ENCODE measurements at places on chromosomes 12 and 14.

DNA sequence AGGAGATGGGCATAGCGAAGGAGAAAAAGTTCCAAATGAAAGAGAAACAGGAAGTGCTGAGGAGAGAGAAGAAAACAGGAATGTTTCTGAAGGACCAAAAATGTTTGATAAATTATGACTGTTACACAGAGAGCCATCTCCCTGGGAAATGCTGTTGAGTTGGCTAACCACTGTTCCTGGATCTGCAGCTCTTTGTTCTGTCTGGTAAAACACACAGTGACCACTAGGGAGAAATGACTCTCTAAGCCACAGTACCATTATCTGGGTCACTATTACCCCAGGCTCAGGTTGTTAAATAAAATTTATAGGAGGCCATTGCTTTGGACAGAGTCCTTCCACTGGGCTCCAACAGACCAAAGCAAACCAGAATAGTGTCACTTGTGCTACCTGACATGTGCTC is 219.3 kb downstream of the CRADD start:
- no peak for DNase-seq

GRCh38 chr12:104230304-104231095 is 14.9 kb downstream of the TXNRD1 start:
- DNase-seq, result no peak

- DNase-seq, result no peak
Measured at GRCh38 chr12:107594995-107595394, 90.6 kb upstream of the PWP1 start.

DNA sequence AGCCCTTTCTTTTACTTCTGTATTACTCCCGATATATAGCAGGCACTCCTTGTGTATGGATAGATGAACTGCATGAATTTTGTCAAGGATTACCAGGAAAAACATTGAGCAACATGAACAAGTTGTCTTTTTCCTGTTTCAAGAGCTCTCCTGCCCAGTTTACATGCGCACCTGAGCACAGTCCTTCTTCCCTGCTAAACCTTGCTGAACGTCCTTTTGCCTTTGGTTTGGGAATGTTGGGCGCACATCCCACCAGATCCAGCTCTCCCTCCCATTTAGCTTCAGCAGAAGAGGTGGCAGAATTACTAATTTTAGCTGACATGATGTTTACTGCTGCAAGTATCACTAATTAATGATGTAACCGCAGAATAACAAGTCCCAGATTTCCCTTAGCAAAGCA is 121.4 kb upstream of the TMCC3 start:
- DNase-seq, result no peak

DNA sequence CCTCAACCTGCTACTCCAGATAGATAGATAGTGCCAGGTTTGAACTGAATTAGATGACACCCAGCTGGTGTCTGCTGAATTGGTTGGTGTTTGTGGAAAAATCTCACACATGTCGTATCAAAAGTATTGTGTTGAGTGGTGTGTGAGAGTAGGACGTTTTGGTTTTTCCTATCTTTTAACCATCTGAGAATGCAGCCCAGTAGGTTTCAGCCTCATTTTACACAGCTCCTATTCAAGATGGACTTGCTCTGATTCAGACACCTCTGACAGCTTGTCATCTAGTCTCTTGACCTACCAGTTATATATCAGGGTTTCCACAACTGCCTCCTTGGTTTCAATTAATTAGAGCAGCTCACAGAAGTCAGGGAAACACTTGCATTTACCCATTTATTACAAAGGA is 254.4 kb downstream of the KTN1 start:
- DNase-seq, result no peak

All from Caki2 (cell line).